ENCODE measurements at places on chromosomes 6 and 20.

DNA sequence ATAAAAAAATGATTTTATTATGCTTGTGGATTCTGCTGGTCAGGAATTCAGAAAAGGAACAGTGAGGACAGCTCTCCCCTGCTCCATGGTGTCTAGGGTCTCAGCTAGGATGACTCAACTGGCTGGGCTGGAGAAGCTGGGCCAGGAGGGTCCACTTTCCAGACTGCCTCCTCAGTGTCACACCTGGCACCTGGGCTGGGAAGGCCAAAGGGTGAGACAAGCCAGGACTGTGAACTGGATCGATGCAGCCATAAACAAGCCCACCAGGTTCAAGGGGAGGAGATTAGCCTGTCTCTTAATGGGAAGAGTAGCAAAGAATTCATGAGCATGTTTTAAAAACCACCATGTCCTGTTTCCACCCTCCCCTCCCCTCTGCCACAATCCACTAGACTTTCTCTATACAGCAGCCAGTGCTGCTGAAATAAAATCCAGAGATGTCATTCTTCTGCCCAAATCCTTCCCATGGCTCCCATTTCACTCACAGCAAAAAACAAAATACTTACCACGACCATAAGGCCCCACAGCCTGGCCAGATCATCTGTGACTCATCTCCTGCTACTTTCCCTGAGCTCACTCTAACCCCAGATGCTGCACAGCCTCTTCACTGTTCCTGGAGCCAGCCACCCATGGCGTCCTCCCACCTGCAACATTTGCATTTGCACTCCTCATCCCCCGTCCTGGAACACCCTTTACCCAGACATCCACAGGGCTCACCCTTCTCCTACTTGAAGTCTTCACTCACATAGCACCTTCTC is 13.8 kb downstream of the SPTLC3 start:
- peak; percentile 86 for DNase-seq

- no peak for DNase-seq
Observed at GRCh38 chr6:137677709-137678108, 183.5 kb upstream of the OLIG3 start.

DNA sequence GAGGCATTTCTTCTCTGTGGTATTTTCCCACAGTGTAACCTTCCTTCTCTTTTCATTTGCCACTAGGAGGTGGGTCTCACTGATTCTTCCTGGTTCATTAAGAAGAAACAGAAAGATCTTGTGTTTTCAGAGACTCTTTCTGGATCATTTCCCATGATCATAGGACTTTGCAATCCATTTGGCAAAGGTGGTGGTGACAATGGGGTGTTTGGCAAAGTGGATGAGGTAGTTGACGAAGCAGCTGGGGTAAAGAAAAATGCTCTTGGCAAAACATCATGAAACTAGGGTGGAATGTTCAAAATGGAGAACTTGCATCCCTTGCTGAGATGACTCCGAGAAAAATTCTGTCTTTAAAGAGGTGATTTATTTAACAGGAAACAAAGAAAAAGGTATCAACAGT is 50.6 kb downstream of the TRAF3IP2 start:
- no peak for DNase-seq

GRCh38 chr6:18126121-18126520 is 3.6 kb upstream of the NHLRC1 start:
- DNase-seq, result no peak

DNA sequence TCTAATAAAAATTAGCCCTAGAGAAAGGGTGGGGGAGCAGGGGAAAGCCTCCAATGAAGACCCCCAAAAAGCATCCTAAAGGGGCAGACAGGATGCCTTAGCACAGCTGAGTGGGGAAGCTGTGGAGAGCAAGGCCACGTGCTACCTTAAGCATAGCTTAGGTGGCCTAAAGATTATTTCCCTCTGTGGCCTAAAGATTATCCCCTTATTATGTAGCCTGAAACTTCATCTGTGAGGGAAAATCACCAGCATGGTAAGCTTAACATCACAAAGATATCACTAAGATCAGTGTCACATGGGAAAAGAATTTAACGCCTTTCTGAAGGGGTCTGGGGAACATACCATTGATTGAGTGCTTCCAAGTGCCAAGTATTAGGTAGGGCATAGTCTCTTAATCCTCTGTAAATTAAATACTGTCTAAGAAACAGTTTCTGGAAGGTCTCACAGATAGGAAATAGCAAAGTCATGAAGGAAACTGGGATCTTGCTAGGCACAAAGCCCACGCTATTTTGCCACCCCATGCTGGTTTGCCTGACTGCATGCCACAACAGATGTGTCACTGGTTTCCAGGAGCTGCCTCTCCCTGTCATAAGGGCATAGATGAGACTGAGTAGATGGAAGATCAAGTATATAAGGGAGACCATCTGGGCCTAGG is 170.0 kb downstream of the HACE1 start:
- no peak for DNase-seq

- DNase-seq, result no peak
Observed at GRCh38 chr20:51286758-51287157, 255.8 kb downstream of the NFATC2 start.

DNA sequence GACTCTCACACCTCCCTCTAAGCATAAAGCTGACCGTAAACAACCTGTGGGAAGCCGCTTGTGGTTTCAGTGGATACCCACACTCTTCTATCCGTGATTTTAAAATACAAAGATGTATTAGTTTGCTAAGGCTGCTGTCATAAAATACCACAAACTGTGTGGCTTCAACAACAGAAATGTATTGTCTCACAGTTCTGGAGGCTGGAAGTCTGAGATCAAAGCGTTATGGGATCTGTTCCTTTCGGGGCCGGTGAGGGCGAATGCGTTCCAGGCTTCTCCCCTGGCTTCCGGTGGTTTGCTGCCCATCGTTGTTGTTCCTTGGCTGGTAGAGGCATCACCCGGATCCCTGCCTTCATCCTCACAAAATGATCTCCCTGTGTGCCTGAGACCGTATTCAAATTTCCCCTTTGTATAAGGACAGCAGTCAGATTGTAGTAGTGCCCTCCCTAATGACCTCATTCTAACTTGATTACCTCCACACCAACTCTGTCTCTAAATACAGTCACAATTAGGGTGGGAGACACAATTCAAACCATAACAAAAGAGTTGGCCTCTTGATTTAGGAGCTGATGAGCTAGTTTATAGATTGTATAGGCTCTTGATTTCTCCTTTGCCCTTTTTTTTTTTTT is 210.6 kb upstream of the SOX4 start:
- no peak for DNase-seq

DNA sequence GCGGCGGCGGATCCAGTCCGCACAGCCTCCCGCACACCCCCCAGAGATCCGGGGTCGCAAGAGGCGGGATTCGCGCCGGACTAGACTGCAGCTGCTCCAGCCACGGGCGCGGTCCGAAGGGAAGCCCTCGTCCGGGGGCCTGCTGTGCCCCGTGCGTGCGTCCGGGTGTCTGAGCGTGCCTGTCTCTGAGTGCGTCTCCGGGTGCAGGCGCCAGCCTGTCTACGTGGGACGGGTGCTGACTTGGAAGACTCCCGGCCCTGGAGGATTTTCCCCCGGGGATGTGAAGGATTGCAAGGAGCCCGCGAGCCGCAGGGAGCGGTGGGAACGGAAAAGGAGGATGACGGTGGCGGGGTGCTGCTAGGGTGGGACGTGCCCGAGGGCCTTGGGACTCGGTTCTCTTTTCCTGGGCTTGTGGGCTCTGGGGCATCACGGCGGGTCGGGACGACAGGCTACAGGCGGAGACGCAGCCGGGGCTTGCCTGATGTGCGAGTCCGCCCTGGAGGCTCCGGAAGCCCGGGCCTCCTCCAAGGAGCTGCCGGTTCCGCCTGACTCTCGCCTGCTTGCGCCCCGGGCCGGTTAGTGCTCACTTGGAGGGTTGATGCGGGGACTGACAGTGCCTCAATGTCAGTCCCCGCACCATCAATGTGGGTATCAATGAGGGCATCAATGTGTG is 5.7 kb downstream of the MAFB start:
- DNase-seq, result no peak

DNA sequence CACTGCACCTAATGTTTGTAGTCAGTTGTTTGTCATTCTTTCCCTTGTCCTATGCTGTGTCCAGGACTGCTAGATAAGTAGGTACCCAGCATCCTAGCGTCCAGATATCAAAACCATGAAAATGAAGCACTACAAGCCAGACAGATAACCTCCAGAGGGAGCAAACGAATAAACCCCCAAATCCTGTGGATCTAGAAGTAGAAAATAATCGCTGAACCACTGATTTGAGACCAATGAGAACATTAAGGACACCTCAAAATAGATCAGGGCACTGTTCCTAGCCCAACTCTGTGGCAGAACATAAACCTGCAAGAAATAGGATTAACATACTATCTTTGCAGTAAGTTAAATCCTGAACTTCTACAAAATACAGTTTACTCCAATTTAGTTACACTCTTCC is 1.1 kb upstream of the KLHL32 start:
- DNase-seq, result no peak

- DNase-seq, result no peak
Observed at GRCh38 chr6:145531032-145531431, 204.3 kb downstream of the EPM2A start.

DNA sequence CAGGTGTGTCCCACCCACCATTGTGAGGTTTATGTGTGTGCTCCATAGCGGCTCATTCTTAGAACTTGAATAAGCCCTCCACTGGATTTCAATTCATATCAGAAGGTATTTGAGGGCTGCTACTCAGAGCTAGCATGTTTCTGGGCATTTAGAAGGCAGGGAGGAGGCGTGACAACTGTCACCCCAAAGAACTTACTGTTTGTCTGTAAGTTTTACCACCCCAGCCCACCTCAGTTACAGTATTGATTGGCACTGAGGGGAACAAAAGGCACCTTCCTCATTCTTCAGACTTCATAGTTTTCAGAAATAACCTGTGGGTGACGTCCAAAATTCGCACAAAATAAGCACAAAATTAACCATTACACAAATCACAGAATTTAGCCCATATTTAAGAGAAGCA is 81.7 kb downstream of the KHDC1L start:
- no peak for DNase-seq

DNA sequence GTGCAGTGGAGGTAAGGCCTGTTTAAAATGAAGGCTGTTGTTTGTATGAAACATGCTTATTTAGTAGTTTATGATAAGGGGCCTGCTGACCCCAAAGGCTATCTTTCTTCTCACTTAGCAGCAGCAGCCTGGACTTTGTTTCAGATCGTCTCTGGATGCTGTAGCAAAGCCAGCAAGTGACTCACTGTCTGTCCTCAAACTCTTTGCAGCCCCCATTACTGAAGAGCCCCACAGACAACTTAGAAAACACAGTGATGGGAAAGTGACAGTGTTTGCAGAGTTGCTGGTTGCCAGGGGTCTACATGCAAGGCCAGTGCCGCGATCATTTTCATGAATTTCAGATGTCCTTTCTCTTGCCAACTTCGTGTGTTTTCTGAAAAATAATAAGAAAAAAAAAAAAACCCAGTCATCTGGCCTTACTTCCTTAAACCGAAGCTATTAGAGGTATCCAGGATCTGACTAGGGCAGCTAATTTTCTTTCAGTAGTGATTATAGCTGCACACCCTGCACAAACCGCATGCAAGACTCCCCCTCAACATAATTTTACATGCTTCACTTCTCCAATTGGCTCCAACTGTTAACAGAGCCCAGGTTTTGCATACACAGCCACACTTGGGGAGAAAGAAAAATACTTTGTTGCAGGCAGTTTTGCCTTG is 11.6 kb upstream of the F13A1 start:
- DNase-seq, result no peak

DNA sequence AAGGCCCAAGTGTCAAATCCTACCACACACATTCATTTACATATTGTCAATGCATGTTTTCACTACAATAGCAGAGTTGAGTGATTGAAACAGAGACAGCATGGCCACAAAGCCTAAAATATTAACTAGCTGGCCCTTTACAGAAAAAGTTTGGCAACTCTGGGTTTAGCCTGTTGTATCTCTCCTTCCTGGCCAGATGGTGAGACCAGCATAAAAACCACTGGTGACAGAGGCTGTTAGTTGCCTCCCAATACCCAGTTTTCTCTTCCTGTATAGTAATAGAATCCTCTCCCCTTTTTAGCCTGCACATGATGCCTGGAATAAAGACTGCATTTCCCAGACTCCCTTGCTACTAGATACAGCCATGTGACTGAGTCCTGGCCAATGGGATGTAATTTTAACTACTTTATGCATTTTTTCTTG is 100.0 kb upstream of the TAB2 start:
- DNase-seq, result no peak

GRCh38 chr20:23222531-23223200 is 127.9 kb upstream of the NXT1 start:
- no peak for DNase-seq

GRCh38 chr6:32970413-32971241 is 2.2 kb downstream of the BRD2 start:
- DNase-seq, result peak; percentile 90

- no peak for DNase-seq
Observed at GRCh38 chr6:111870742-111871064, 2.5 kb downstream of the FYN start.

- DNase-seq, result no peak
Observed at GRCh38 chr6:33748841-33749240, 2.1 kb upstream of the IP6K3 start.

- no peak for DNase-seq
Observed at GRCh38 chr20:8662433-8662954, 406.4 kb upstream of the PLCB4 start.

- no peak for DNase-seq
Observed at GRCh38 chr6:13349811-13350506, 21.6 kb upstream of the TBC1D7 start.

- no peak for DNase-seq
Observed at GRCh38 chr6:163777716-163778115, 363.2 kb downstream of the QKI start.

DNA sequence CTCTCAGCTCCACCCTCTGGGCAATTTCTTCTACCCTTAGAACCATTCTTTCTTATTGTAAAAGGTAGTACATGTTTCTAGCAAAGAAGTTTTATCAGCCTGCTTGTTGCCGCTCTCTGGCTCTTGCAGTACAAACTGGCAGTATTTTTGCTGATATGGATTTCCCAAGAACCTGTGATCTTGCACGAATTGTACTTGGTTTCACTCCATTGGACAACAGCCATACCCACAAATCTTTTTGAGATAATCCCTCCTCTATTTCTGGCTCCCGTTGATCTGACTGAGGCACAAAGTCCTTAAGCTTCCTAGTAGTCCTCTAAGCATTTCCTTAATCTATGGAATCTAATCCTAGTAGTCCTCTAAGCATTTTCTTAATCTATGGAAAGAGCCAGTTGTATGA is 487.0 kb upstream of the PTCHD4 start:
- DNase-seq, result no peak

DNA sequence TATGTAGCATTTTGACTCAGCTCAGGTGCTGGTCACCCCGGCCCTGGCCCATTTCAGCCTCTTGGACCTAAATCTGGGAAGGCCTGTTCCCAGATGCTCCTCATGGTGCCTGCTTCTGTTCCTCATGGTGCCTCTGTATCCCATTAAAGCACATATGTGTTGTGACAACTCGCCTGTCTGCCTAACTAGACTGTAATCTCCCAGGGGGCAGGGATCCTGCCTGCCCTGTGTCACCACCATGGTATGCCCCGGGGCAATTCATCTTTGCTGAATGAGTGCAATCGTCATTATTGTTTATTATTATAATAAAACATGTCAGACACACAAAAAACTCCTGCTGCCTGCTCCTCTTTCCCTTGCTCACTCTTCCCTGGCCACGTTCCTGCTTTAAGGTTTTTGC is 62.0 kb downstream of the ZFP64 start:
- DNase-seq, result peak; percentile 10

- no peak for DNase-seq
Observed at GRCh38 chr6:106225581-106225980, 100.0 kb downstream of the ATG5 start.
